Myocyte (in vitro differentiated cells): ENCODE measurements at places on chromosomes 2 and 18.

- no peak for DNase-seq
These were observed 26.8 kb downstream of the MSH2 start for GRCh38 chr2:47429795-47430194.

- DNase-seq, result no peak
These were observed 119.5 kb downstream of the NEB start for GRCh38 chr2:151614606-151615306.

DNA sequence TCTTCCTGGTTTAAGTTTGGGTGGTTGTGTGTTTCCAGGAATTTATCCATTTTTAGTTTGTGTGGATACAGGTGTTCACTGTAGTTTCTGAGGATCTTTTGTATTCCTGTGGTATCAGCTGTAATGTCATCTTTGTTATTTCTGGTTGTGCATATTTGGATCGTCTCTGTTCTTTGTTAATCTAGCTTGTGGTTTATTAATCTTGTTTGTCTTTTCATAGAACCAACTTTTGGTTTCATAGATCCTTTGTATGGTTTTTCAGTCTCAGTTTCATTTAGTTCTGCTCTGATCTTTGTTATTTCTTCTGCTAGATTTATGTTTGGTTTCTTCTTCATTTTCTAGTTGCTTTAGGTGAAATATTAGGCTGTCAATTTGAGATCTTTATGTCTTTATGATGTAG lies 202.4 kb upstream of the ZSWIM2 start:
- DNase-seq, result peak; percentile 2

- DNase-seq, result no peak
These were observed 36.8 kb downstream of the TRIP12 start for GRCh38 chr2:229884775-229885699.

- DNase-seq, result no peak
These were observed 96.4 kb downstream of the CDCA7 start for GRCh38 chr2:173451118-173451517.

DNA sequence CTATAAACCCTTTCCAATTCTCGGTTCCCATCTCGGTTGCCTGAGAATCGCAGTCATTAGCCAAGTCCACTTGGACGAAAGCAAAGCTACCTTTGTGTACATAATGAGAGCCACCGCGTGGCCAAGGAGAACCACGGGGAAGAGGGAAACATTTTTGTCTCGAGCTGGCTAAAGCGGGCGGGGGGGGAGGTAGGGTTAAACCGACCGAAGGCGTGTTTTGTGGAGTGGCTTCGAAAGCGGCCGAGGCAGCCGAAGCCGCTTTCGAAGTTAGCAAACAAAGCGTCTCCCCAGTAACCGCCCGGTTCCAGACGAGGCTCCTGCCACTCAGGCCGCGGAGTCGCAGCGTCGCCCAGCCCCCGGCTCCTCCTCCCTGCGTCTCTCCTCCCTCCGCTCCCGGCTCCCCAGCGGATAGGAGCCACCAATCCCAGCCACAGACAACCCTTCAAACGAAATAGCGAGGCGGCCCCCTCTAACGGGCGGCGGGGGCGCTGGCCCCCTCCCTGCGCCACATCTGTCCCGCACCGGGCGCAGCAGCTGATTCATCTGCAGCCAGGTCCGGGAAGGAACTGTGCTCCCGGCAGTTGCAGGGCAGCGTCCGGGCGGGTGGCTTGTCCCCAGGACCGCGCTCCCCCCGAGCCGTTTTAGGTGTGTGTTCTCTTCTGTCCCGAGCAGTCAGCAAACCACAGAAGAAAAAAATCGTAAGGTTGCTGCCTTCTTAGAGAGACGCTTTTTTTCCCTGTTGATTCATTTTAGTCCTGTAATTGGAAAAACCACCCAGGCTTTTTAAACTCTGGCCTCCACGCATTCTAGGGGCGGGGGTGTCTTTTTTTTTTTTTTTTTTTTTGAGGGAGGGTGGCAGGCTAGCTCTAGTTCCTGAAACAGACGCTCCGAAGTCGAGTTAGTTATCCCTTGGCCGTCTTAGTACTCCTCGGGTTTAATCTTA lies 1.8 kb upstream of the TGIF1 start:
- peak; percentile 99 for DNase-seq

- DNase-seq, result peak; percentile 94
These were observed 121.4 kb upstream of the CCDC195 start for GRCh38 chr2:224837558-224837957.

GRCh38 chr2:112301171-112301584 lies 25.8 kb downstream of the ZC3H6 start:
- DNase-seq, result no peak

GRCh38 chr2:1432726-1433125 lies 19.5 kb downstream of the TPO start:
- no peak for DNase-seq

GRCh38 chr2:122863532-122863931 lies 1108.1 kb downstream of the TSN start:
- no peak for DNase-seq

DNA sequence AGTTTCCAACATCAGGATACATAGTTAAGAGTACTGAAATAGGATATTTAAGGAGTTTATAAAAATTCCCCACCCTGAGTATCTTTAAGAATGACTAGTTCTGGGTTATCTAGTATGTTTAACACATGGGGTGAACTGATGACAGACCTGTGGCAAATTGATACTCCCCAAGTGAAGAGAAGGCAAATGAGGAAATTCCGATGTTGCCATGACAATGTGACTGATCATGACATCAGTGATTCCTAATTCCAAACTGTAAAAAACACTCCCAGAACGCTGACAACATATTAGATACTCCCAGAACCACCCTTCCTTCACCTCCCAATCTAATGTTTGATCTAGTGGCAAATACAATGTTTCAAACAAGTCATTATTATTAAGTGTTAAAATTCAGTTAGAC lies 77.6 kb downstream of the RBMS1 start:
- no peak for DNase-seq

DNA sequence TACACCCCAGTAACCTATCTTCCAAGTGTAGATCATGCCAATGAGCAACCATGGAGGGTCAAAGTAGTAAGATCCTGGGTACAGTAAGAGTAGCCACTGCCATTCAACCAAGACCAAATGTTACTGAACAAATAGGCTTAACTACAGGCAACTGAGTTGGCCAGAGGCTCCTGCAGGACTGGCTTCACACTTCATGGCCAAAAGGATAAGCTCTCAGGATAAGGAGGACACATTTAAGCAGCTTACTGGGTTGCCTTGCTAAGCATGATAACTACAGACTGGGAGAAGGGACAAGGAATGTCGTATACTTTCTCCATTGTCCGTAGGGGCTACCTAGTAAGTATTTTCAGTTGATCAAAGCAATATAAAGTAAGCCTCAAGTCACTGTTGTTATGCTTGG lies 174.7 kb downstream of the INO80D start:
- DNase-seq, result no peak

DNA sequence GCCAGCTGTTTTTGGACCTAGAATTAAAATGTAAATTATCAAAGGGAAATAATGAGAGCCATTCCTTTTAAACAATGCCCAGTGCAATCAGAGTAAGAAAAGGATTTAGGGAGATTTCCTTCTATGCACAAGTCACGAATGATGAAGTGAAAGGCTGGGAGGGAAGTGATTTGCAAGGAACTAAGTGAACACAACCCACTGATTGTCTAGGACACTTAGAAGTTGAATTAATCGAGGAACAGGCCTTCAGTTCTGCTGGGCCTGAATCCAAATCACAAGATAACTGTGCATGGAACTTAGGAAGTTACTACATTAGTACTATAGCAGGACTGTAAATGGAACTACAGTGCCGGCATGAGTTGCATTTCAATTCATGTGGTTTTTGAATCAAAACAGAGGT lies 17.7 kb downstream of the MAP2 start:
- no peak for DNase-seq

- DNase-seq, result no peak
These were observed 64.8 kb upstream of the SLC1A4 start for GRCh38 chr2:64924170-64924934.

DNA sequence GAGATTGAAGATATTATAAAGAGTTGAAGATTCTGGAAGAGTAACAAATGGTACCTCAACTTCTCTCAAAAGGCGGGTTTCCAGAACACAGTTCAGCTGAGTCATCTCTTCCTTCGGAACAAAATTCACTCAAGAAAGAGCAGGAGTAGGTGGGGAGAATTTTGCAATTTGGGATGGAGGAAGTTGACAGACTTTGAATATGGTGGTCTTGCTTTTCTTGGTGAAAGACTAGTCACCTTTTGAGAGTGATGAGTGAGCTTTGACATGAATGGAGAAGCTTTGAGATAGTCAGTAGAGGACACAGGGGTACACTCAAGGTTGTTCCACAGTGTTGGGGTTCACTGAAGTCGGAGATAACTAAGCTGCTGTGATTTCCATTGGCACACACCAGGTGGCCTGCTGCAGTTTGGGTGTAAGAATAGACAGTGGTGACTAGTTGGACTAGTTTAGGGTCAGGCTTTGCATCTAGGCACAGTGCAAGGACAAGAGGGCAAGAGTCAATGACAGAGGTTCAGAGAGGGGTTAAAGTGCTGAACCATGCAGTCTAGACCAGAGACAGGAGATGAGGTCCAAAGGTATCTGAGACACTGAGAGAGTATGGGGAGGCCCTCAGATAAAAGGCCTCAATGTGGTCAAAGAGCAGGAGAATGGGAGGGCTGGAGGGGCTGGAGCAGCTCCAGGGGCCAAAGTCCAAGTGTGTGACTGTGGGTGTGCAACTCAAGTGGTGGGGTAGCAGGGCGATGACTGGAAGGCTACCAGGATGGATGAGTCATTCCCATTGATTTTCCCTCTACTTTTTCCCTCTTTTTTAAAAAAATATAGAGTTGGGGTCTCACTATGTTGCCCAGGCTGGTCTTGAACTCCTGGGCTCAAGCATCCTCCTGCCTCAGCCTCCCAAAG lies 7.7 kb downstream of the CCL20 start:
- DNase-seq, result no peak

DNA sequence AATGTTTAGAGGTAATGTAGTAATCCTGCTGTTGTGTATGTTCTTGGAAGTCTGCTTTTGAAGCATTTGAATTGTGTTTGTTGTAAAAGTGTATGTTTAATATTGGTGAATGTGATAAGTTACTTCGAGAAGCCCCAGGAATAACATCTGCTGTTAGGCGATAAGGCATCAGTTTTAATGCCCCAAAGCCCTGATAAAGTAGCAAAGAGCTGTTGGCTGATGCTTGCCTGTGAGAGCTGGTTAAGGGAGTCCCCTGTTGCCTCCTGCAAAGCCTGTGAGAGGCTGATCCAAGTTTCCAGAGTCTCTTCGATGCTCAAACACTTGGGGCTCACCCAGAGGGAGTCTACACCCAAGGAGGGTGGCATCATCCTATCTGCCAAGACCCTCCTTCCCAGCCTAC lies 110.3 kb downstream of the RNF152 start:
- DNase-seq, result no peak

DNA sequence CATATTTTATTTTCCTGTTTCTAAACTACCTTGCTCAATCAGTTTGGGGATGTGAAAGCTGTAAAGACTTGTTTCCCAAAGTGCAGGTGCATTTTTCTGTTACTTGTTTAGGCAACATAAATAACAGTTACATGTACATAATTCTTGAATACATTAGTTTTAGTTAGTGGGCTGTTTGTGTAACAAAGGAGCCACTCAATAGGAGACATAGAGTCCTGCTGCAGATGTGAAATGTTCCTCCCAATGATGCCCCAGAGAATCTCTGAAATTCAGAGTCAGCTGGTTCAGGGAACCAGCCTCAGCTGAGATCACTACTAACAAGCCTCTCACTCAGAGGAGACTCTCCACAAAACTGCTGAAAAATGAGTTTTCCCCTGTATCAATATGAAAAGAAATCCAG lies 91.5 kb upstream of the TWSG1 start:
- DNase-seq, result no peak

- no peak for DNase-seq
These were observed 70.9 kb upstream of the EML6 start for GRCh38 chr2:54652540-54652939.

DNA sequence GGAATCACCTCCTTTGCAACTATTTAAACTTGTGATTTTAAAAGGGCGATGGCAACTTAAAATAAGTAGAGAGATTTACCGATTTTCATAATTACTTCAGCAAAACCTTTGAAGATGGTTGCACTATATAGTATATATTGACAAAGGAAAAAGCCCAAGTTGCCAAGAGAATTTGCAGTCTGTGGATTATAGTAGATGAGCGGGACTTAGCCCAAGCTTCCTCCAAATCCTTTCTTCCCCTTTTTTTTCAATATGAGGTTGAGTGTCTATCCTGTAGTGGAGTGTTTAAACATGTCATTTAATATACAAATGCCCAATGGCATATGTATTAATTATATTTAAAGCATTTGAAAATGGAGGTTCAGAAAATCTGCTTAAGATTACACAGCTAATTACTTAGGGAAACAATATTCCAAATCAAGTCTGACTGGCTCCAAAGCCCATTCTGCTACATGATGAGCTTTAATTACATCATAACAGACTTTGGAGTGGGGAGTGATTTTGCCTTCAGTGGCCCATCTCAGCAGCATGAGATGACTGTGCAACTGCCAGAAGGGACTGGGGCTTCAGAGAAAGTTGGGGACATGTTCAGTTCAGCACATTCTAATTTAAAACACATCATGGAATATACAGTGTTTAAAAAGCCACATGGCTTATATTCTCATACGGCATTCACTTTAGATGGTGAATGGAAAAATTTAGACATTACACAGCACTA lies 73.2 kb downstream of the COL3A1 start:
- DNase-seq, result no peak

- no peak for DNase-seq
These were observed 7.1 kb upstream of the STAMBP start for GRCh38 chr2:73821669-73822068.

GRCh38 chr18:10249801-10250200 lies 204.6 kb upstream of the APCDD1 start:
- DNase-seq, result no peak

DNA sequence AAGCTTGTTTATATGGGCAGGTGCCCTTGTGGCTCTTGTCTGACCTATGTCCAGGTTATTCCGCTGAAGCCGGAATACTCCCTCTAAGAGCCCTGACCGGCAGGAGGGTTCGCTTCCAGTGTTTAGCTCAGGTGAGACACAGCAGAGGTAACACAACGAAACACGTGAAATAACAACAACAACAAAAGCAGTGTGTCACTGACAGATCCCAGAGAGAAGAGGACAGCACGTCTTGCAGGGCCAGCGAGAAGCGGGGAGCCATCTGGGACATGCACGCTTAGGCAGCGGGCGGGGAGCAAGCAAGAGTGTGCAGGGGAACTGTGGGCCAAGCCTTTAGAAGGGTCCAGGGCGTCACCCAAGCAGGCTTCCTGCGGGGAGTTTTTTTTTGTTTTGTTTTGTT lies 17.1 kb upstream of the ZDBF2 start:
- no peak for DNase-seq

- no peak for DNase-seq
These were observed 52.5 kb downstream of the AQP4 start for GRCh38 chr18:26813043-26813442.

GRCh38 chr2:241340631-241341163 lies 15.4 kb upstream of the FARP2 start:
- DNase-seq, result no peak
